ENCODE measurements at places on chromosomes 5 and 9. TPM values are rescaled to one million over a fixed set of nuclear protein-coding genes. Genes with fewer than 3 reads are reported as not detected.

ITK gene
- 319 TPM for total RNA-seq

GRCh38 chr9:1709347-1709746 is 305.8 kb upstream of the SMARCA2 start:
- peaks cover 6% of the 10 kb centered on the region for H3K27me3 ChIP-seq
- no peaks in the 10 kb centered on the region for H3K4me1 ChIP-seq
- H3K36me3 ChIP-seq, result no peaks in the 10 kb centered on the region
- no peak overlapping the region for H3K4me3 ChIP-seq
- no peak for DNase-seq

- no peak overlapping the region for H3K4me3 ChIP-seq
- peaks cover 15% of the 10 kb centered on the region for H3K27me3 ChIP-seq
- H3K27ac ChIP-seq, result no peak overlapping the region
- no peak for DNase-seq
- H3K36me3 ChIP-seq, result no peaks in the 10 kb centered on the region
These were observed 100.7 kb downstream of the ARHGEF28 start for GRCh38 chr5:73726606-73727231.

GARNL3 gene
- total RNA-seq, result 1.9 TPM

GRCh38 chr9:69815313-69815712 is 5.3 kb upstream of the CFAP95 start:
- no peak overlapping the region for H3K4me3 ChIP-seq
- H3K4me1 ChIP-seq, result peaks cover 61% of the 10 kb centered on the region
- peaks cover 2% of the 10 kb centered on the region for H3K27me3 ChIP-seq

SLCO6A1 gene
- not detected for total RNA-seq

NHP2 gene
- 228 TPM for total RNA-seq

PTGDS gene
- not detected for total RNA-seq

CAMLG gene
- total RNA-seq, result 29.1 TPM

GRCh38 chr9:1959371-1959770 is 55.8 kb upstream of the SMARCA2 start:
- no peaks in the 10 kb centered on the region for H3K4me1 ChIP-seq
- H3K4me3 ChIP-seq, result no peak overlapping the region
- H3K36me3 ChIP-seq, result no peaks in the 10 kb centered on the region
- DNase-seq, result no peak
- H3K27ac ChIP-seq, result no peak overlapping the region

- no peak for DNase-seq
- no peaks in the 10 kb centered on the region for H3K36me3 ChIP-seq
- no peak overlapping the region for H3K27ac ChIP-seq
- peaks cover 14% of the 10 kb centered on the region for H3K27me3 ChIP-seq
- H3K4me3 ChIP-seq, result no peak overlapping the region
These were observed 19.3 kb upstream of the RAPGEF1 start for GRCh38 chr9:131759017-131759647.

GRCh38 chr9:72527801-72528195 is 6.4 kb downstream of the TMC1 start:
- no peak for DNase-seq
- H3K27ac ChIP-seq, result peak overlapping the region; percentile 94
- H3K4me3 ChIP-seq, result peak overlapping the region; percentile 72
- peaks cover 43% of the 10 kb centered on the region for H3K4me1 ChIP-seq

DNA sequence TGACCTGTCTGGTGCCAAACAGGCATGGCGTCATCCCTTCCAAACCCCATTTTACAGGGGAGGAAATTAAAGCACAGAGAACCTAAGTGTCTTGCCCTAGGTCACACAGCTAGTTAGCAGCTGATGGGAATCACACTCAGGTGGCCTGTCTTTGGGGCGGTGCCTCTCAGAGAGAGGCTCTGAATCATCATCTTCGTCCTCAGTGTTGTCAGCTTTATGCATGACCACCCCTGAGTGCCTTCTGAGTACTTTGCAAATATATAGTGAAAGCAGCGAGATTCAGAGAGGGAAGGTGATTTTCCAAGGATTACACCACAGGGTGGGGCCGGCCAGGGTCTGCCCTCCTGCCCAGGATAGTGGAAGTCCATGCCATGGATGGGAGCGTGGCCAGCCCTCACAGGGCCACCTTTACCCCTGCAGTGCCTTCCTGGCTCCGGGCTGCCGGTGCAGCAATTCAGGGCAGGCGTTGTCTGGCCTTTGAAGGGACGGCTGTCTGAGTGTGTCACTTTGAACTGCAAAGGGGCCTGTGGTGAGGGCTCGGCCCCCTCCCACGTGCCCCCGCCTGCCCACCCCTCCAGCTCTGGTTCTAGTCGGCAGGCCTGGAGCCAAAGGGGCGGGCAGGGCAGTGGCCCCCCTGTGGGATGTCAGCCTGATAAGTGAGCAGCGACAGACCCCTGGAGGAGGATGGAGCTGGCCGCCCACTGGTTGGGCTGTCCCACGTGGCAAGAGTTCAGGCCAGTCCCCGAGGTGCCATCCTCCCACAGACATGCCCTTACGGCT is 16.9 kb downstream of the LMX1B start:
- peaks cover 61% of the 10 kb centered on the region for H3K27me3 ChIP-seq
- H3K4me1 ChIP-seq, result peaks cover 3% of the 10 kb centered on the region
- H3K27ac ChIP-seq, result no peak overlapping the region
- no peak for DNase-seq

DNA sequence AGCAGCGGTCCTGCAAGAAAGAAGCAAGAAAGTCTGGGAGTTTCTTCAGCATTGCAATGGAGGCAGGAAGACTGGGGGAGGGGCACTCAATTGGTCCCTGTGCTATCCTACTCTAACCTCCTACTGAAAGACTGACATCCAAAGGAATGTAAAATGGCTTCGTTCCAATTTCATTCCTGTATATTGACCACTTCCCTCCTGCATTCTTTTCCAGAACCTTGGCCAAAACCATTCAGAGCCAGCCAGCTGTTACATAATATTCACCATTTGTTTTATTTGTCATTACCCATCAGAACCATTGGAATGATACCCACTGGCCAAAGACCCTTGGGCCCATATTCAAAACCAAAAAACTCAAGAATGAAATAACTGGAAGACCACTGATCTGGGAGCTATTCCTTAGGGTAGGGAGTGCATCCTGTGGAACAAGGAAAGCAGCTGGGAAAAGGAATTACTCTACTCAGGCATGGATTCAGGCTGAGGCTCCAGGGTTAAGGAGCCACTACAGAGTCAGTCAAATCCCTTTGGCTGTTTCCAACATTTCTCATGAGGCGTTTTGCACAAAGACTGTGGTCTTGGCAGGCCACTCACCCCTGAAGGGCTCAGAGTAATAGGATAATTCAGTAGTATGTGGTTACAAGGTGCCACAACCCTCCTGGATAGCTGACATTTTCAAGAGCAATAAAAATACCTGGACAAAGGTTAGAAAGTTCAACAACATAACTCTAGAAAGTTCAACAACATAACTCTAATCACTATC is 148.7 kb upstream of the SLC1A3 start:
- H3K27me3 ChIP-seq, result peaks cover 4% of the 10 kb centered on the region
- DNase-seq, result no peak
- peaks cover 2% of the 10 kb centered on the region for H3K4me1 ChIP-seq
- no peak overlapping the region for H3K27ac ChIP-seq

DNA sequence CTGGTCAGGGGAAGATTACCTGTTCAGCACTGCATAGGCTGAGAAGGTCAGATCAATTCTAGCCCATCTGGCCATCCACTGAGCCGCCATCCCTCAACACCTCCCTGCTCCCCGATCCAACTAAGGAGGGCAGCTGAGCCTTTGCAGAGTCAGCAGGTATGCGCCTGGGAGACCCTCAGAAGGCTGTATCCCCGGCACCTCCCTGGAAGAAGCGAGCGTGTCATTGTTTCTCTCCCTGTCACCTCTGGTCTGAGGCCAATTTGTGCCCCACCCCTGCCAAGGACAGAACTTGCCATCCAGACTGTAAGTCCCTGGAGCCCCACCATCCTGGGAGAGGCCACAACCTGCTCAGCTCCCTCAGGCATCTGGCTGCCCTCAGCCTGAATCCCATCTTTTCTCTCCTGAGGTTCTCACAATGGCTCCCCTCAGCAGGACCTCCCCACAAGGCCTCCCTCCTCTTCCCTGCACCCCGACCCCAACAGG is 2.6 kb downstream of the CLTB start:
- DNase-seq, result no peak
- no peak overlapping the region for H3K4me3 ChIP-seq
- H3K36me3 ChIP-seq, result peaks cover 15% of the 10 kb centered on the region

GRCh38 chr9:121947775-121948174 is 145.3 kb downstream of the TTLL11 start:
- no peak overlapping the region for H3K4me3 ChIP-seq
- no peaks in the 10 kb centered on the region for H3K4me1 ChIP-seq
- no peaks in the 10 kb centered on the region for H3K36me3 ChIP-seq
- no peaks in the 10 kb centered on the region for H3K27me3 ChIP-seq
- no peak for DNase-seq

SMIM33 gene
- 0.23 TPM for total RNA-seq

DNA sequence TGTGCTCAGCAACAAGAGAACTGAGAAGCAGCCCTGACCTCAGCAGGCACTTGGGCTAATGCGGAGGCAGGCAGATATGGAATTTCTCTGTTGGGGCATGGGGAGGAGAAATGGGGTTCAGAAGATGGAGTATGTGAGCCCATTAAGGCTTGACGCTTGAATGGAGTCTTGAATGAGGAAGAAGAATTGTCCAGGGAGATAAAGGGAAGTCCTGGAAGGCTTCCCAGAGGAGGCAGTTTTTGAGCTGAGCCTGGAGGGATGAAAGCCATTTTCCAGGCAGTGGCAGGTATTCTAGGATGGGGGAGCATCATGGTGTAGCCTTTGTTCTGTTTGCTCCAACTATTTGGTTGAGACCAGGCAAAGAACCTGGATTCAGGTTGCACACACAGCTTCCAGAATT is 34.5 kb downstream of the FGF18 start:
- H3K27me3 ChIP-seq, result peaks cover 29% of the 10 kb centered on the region
- no peak for DNase-seq
- no peaks in the 10 kb centered on the region for H3K36me3 ChIP-seq

- peaks cover 7% of the 10 kb centered on the region for H3K4me1 ChIP-seq
- DNase-seq, result no peak
- H3K36me3 ChIP-seq, result no peaks in the 10 kb centered on the region
- H3K27me3 ChIP-seq, result peaks cover 11% of the 10 kb centered on the region
These were observed 125.0 kb downstream of the AOPEP start for GRCh38 chr9:94851467-94851866.

GRCh38 chr9:5230554-5230953 is 665 bp upstream of the INSL4 start:
- no peak overlapping the region for H3K27ac ChIP-seq
- peaks cover 21% of the 10 kb centered on the region for H3K27me3 ChIP-seq
- H3K4me1 ChIP-seq, result no peaks in the 10 kb centered on the region

DNA sequence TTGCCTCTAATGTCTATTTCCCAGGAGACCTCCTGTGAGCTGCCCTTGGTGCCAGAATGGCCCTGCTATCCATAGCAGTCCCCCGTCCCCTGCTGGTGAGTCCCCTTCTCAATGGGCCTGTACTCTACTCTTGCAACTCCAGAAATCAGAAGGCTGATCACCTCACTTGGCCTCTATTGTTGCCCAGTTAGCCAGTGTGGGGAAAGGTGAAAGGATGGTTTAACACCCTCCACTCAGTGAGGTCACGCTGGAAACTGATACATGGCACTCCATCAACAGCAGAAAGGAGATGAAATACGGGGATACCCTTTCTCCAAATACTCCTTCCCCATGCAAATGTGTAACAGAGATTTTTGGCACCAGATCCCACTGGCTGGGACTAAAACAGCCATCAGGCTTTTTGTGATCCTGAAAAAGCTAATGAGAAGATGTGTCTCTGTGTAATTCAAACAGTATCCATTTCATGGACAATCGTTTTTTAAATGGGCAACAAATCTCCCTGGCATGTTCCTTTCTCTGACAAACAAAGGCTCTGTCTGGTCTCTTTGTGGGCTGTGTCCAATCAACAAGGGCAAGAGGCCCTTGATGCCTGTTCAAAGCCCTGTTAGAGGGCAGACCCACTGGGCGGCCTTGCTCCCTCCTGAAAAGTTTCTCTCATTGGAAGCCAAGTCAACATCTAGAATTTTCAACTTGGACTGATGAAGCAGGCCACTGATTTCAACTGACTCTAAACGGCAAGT is 343.7 kb downstream of the SPOCK1 start:
- DNase-seq, result no peak
- H3K4me1 ChIP-seq, result no peaks in the 10 kb centered on the region
- H3K4me3 ChIP-seq, result no peak overlapping the region
- no peaks in the 10 kb centered on the region for H3K36me3 ChIP-seq
- H3K27me3 ChIP-seq, result no peaks in the 10 kb centered on the region
- no peak overlapping the region for H3K27ac ChIP-seq

DNA sequence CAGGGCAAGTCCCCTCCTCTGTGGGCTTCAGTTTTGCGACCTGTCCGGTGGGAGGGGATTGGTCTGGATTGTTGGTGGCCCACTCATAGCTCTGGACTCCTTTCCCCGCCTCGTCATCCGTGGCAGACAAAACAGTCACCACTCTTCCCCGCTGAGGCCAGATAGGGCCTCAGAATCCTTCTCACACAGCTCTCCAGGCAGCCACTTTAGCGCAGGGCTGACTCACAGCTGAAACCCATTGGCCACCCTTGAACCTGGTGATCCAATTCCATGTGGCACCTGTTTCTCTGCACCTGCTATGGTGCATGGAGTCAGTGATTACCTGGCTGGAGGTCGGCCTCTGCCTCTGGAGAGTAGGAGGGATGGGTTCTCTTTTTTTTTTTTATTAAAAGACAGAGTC is 15.8 kb upstream of the CACFD1 start:
- H3K27me3 ChIP-seq, result no peaks in the 10 kb centered on the region
- no peak for DNase-seq
- H3K36me3 ChIP-seq, result no peaks in the 10 kb centered on the region
- no peak overlapping the region for H3K27ac ChIP-seq
- no peaks in the 10 kb centered on the region for H3K4me1 ChIP-seq

BARX1 gene
- 0.52 TPM for total RNA-seq

- no peak overlapping the region for H3K27ac ChIP-seq
- DNase-seq, result no peak
- no peak overlapping the region for H3K4me3 ChIP-seq
- H3K4me1 ChIP-seq, result no peaks in the 10 kb centered on the region
- no peaks in the 10 kb centered on the region for H3K27me3 ChIP-seq
These were observed 44.9 kb upstream of the SNCAIP start for GRCh38 chr5:122267185-122267584.

OR1K1 gene
- total RNA-seq, result not detected

GRCh38 chr5:17022296-17022695 is 86.2 kb upstream of the MYO10 start:
- no peaks in the 10 kb centered on the region for H3K4me1 ChIP-seq
- no peaks in the 10 kb centered on the region for H3K27me3 ChIP-seq

- peak overlapping the region; percentile 96 for H3K27ac ChIP-seq
- DNase-seq, result no peak
- H3K4me3 ChIP-seq, result peak overlapping the region; percentile 94
These were observed 570 bp downstream of the CREBRF start for GRCh38 chr5:173056783-173057061.

DNA sequence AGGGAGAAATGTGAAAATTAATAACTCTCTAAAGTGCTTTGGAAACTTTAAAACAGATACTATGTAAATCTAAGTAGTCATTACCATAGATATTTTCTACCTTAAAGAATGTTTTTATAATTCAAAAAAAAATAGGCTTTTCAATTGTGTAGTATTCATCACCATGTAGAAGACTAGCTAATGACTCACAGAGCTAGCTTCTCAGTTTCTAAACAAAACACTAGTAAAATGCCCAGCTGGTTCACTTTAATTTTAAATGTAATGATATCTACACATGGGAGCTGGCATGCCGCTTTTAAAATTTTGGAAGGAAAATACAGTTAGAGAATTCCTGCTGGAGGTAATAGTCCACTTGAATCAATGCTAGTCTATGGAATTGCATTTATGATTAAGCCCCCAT is 509.8 kb downstream of the CSNK1G3 start:
- H3K36me3 ChIP-seq, result no peaks in the 10 kb centered on the region
- H3K4me3 ChIP-seq, result no peak overlapping the region
- H3K4me1 ChIP-seq, result no peaks in the 10 kb centered on the region
- no peak overlapping the region for H3K27ac ChIP-seq

All from activated T-helper 2 cell treated with anti-CD3 and anti-CD28 coated beads, Interferon-gamma antibody, Interleukin-2, Interleukin-4, amounts not matched to agents 10 μg/mL and 5 μg/mL and 100 μg/mL, durations not matched to agents 14 hours and 24 hours and 36 hours (primary cell).